ENCODE measurements at places on chromosomes 5 and 9. TPM values are rescaled to one million over a fixed set of nuclear protein-coding genes. Genes with fewer than 3 reads are reported as not detected.

Gene ZNF354B
- 6.0 TPM for total RNA-seq

Gene SLC23A1
- total RNA-seq, result not detected

Gene IFNB1
- total RNA-seq, result not detected

Gene SHC3
- total RNA-seq, result 9.3 TPM

Gene TRIP13
- total RNA-seq, result 3.2 TPM

Gene GFPT2
- total RNA-seq, result 5.5 TPM

Gene NSG2
- not detected for total RNA-seq

Gene ZMAT2
- 52.4 TPM for total RNA-seq

Gene PCDHAC1
- 0.06 TPM for total RNA-seq

GRCh38 chr9:70901746-70902145 is 219.7 kb downstream of the TRPM3 start:
- DNase-seq, result no peak
- H3K27me3 ChIP-seq, result no peaks in the 10 kb centered on the region
- no peaks in the 10 kb centered on the region for H3K36me3 ChIP-seq
- H3K27ac ChIP-seq, result no peak overlapping the region
- H3K4me1 ChIP-seq, result no peaks in the 10 kb centered on the region

DNA sequence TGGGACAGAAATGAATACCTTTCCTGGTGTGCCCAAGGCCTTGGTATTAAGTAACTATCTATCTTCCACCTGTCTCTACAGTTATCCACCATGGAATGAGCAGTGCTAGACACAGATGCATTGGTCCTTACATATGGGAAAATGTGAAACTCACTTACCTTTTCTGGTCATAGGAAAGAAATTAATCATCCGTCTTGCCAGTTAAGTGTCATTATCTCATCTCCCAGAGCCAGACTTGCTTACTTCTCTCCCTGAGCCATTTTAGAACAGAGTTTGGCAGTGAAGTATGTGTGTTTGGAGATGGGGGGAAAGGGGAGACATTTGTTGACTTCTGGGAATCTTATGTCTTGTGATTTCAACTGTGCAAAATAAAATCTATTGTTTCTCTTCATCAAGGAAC is 1211.0 kb upstream of the CDH6 start:
- no peak for DNase-seq
- H3K27me3 ChIP-seq, result no peaks in the 10 kb centered on the region
- H3K27ac ChIP-seq, result no peak overlapping the region
- H3K36me3 ChIP-seq, result no peaks in the 10 kb centered on the region
- no peak overlapping the region for H3K4me3 ChIP-seq
- H3K4me1 ChIP-seq, result no peaks in the 10 kb centered on the region

GRCh38 chr5:36365896-36366295 is 64.2 kb upstream of the RANBP3L start:
- no peaks in the 10 kb centered on the region for H3K27me3 ChIP-seq
- no peak for DNase-seq
- no peak overlapping the region for H3K4me3 ChIP-seq
- no peaks in the 10 kb centered on the region for H3K36me3 ChIP-seq

GRCh38 chr9:95116808-95117204 is 200.7 kb downstream of the FANCC start:
- no peaks in the 10 kb centered on the region for H3K27me3 ChIP-seq
- H3K36me3 ChIP-seq, result peaks cover 5% of the 10 kb centered on the region
- H3K4me3 ChIP-seq, result no peak overlapping the region
- peak overlapping the region; percentile 76 for H3K27ac ChIP-seq

DNA sequence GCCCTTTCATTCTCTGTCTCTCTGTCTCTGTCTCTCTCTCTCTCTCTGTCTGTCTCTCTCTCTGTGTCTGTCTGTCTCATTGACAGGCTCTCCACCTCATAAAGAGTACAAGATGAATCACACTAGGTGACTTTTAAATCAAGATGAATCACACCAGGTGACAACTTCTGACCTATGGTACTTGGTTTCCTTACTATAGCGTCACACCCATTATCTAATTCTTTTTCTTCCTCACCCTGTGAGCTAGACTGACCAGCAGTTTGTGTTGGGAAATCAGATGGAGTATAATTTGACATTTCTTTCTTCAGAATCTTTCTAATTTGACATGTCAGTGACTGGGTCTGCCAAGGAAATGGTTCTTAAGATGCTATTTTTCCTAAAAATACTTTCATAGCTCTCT is 232.9 kb downstream of the ARRDC3 start:
- no peak overlapping the region for H3K4me3 ChIP-seq
- H3K4me1 ChIP-seq, result peaks cover 23% of the 10 kb centered on the region
- no peak for DNase-seq
- no peaks in the 10 kb centered on the region for H3K27me3 ChIP-seq
- no peaks in the 10 kb centered on the region for H3K36me3 ChIP-seq

GRCh38 chr9:74753650-74754049 is 134.1 kb downstream of the TRPM6 start:
- H3K27ac ChIP-seq, result no peak overlapping the region
- H3K36me3 ChIP-seq, result no peaks in the 10 kb centered on the region
- no peak overlapping the region for H3K4me3 ChIP-seq
- DNase-seq, result no peak
- H3K27me3 ChIP-seq, result no peaks in the 10 kb centered on the region

- H3K27me3 ChIP-seq, result no peaks in the 10 kb centered on the region
- H3K4me3 ChIP-seq, result no peak overlapping the region
- no peak overlapping the region for H3K27ac ChIP-seq
- H3K36me3 ChIP-seq, result no peaks in the 10 kb centered on the region
- no peak for DNase-seq
- peaks cover 25% of the 10 kb centered on the region for H3K4me1 ChIP-seq
Measured at GRCh38 chr9:27183131-27183530, 74.1 kb downstream of the TEK start.

GRCh38 chr9:15211160-15211814 is 95.7 kb downstream of the TTC39B start:
- no peaks in the 10 kb centered on the region for H3K36me3 ChIP-seq
- H3K27me3 ChIP-seq, result no peaks in the 10 kb centered on the region
- no peaks in the 10 kb centered on the region for H3K4me1 ChIP-seq
- no peak overlapping the region for H3K4me3 ChIP-seq
- no peak for DNase-seq

GRCh38 chr9:127858041-127858512 is 3.6 kb upstream of the ENG start:
- H3K27ac ChIP-seq, result no peak overlapping the region
- DNase-seq, result no peak
- H3K4me1 ChIP-seq, result peaks cover 86% of the 10 kb centered on the region
- H3K27me3 ChIP-seq, result no peaks in the 10 kb centered on the region

- no peak overlapping the region for H3K27ac ChIP-seq
- no peaks in the 10 kb centered on the region for H3K36me3 ChIP-seq
- H3K4me1 ChIP-seq, result no peaks in the 10 kb centered on the region
- no peak overlapping the region for H3K4me3 ChIP-seq
- no peaks in the 10 kb centered on the region for H3K27me3 ChIP-seq
Measured at GRCh38 chr9:82109626-82110025, 121.1 kb downstream of the SPATA31D1 start.

GRCh38 chr5:59337240-59337639 is 556.3 kb downstream of the PDE4D start:
- no peak overlapping the region for H3K4me3 ChIP-seq
- no peak for DNase-seq
- no peak overlapping the region for H3K27ac ChIP-seq
- no peaks in the 10 kb centered on the region for H3K36me3 ChIP-seq

- no peaks in the 10 kb centered on the region for H3K36me3 ChIP-seq
- H3K4me3 ChIP-seq, result no peak overlapping the region
- no peak overlapping the region for H3K27ac ChIP-seq
- no peaks in the 10 kb centered on the region for H3K4me1 ChIP-seq
- no peaks in the 10 kb centered on the region for H3K27me3 ChIP-seq
Measured at GRCh38 chr5:20113031-20113715, 125.2 kb upstream of the CDH18 start.
